ENCODE measurements at places on chromosomes 16 and 17.

GRCh38 chr16:83447560-83447959, 360.2 kb upstream of the HSBP1 start:
- DNase-seq: no peak

DNA sequence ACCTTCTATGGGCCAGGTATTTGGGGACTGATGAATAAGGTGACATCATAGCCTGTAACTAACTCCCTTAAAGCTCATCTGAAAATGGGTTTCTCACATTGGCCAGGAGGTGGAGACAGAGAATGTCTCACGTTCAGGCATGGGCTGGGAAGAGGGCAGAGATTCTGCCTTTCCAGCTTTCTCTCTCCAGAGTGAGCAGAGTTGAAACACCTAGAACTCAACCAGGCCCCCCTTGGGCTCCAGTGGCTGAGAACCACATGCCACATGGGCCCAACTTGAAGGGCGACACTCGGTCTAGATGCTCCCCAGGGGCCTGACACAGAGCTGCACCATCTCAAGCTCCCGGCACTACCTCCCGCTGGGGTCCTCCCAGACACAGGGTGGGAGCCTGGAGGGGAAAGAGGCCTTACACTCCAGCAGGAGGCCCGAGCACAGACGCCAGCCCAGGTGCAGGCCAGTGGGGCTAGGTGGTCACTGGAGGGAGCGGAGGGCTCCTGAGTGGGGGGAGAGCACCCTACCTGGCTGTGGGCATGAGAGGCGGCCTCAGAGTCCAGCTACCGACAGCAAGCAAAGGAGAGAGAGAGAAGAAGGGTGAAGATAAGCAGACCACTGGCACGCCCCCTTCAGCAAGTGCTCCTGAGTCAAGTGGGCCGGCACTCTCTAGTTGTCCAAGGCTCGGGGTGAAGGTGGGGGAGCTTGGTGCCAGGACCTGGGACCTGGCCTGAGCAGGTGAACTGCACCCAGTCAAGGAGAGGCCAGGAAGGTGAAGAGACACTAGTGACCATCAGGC, 55.9 kb downstream of the MYO18A start:
- no peak for DNase-seq

DNA sequence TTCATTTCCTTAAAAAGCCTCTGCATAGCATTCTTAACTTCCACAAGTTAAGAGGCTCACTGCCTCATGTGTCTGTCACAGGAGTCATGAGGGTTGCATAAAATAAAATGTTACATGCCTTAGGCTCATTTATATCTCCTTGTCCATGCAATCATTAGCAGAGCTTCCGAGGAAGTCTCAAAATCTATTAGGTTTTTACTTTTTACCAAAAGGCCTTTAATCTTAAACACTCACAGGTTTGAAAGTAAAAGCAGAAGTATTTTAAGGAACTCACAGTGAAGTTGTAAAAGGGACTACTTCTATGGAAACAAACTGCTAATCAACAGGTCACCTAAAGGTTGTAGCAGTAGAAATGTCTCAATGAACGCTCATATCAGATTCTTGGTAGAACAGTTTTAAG, 5.2 kb upstream of the ATP6V0A1 start:
- no peak for DNase-seq

- DNase-seq: no peak
Observed at GRCh38 chr17:80497726-80498241, 21.4 kb upstream of the NPTX1 start.

DNA sequence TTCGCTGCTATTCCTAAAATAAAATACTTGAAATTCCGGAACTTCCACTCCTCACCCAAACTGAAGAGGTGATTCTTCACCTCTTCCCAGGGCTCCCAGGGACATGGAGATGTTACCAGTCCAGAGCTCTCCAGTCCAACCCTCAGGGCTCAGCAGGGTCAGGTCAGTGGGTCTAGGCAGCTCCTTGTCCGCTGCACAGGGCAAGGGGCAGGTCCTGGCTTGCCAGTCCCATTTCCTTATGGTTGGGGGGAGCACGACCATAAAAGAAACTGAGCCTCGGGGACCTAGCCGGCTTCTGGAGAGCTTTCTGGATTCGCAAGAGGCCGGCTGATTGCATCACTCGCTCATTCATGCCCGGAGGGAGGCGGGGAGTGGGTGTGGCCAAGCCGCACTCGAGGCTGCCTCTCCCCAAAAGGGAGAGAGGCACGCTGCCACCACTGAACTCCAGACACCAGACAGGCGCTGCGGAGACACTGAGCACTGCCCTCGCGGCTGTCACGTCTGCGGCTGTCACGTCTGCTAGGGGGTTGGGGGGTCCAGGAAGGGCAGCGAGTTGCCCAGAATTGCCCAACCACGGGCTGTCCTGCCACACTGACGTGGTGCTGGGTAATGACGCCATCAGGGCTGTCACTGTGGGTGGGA, 15.8 kb downstream of the SLC7A5 start:
- peak; percentile 75 for DNase-seq

DNA sequence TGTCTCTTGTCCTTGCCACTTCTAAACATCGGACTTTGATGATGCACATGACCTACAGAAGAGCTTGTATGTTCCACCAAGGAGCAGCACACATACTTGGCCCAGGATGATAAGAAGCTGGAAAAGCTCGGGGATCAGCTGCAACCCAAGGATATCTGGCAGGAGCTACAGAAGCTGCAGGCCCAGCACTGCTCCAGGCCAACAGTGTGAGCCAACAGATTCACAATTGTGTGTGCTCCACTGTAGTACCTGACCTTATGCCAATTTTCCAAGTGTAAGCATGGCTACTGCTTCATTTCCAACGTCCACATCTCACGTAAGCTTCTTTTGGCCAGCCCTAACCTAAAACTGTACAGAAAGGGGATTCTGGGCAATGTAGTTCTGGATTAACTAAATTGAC, 83.4 kb downstream of the COX10 start:
- no peak for DNase-seq

GRCh38 chr17:49465331-49465903, 29.7 kb upstream of the NGFR start:
- DNase-seq: no peak

Data from stimulated activated CD4-positive, alpha-beta T cell treated with anti-CD3 and anti-CD28 coated beads, Interleukin-1b, Interleukin-23, amount 100 ng/mL, for 4 hours (primary cell).